IMR-90 (cell line): ENCODE measurements at places on chromosomes 16 and 17. TPM values are rescaled to one million over a fixed set of nuclear protein-coding genes. Genes with fewer than 3 reads are reported as not detected.

- no peak for DNase-seq
- no peaks in the 10 kb centered on the region for H3K27me3 ChIP-seq
- H3K4me1 ChIP-seq, result peaks cover 16% of the 10 kb centered on the region
- H3K27ac ChIP-seq, result no peak overlapping the region
- H3K36me3 ChIP-seq, result no peaks in the 10 kb centered on the region; the same call in 1 of the 2 replicates
These were observed 62.1 kb downstream of the TOM1L2 start for GRCh38 chr17:17910060-17910459.

DNA sequence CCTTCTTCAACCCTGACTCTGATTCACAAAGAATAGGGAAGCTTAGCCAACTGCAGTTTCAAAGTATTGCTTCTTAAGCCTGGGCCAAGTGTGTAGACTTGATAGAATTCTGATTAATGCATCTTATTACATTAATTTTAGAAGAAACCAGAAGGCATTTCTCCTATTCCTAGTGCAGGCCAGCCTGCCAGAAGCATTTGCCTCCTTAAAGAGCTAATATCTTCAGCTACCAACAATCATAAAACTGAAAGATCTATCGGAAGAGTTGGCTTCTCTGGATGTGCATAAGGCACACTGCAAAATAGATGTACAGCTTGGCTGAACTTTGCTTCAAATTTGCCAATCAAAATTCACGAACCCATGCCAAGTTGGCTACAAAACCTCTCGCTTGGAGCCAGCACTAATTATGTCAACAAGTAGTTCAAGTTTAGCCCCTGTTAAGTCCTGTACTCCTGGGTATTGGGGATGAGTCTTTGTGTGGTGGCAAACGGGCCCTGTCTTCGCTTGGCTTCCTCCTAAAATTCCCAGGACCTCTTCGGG lies 717.8 kb downstream of the WWOX start:
- no peaks in the 10 kb centered on the region for H3K4me1 ChIP-seq
- no peak overlapping the region for H3K27ac ChIP-seq
- H3K36me3 ChIP-seq, result no peaks in the 10 kb centered on the region
- no peak for DNase-seq
- no peaks in the 10 kb centered on the region for H3K27me3 ChIP-seq

DNA sequence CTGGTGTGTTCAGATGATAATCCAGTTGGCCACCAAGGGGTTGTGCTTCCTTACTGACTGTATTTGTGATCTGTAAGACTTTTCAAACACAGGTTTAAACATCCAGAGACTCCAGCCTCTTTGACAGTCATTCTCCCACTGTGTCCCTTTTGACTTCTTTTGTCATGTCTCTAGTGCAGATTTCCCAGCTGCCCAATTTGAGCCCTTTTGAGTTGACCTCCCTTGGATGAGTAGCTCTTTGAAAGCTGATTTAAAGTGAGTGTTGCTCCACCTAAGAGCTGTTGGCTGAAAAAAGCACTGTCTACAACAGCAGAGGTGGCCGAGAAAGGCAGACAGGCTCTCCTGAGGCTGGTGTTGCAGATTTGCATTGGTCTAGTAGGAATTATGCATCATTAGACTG lies 188.4 kb upstream of the TBX2 start:
- no peak overlapping the region for H3K4me3 ChIP-seq
- H3K4me1 ChIP-seq, result peaks cover 8% of the 10 kb centered on the region
- no peak overlapping the region for H3K27ac ChIP-seq
- H3K27me3 ChIP-seq, result no peaks in the 10 kb centered on the region
- no peaks in the 10 kb centered on the region for H3K36me3 ChIP-seq

GRCh38 chr16:72188541-72188940 lies 16.6 kb upstream of the PMFBP1 start:
- no peaks in the 10 kb centered on the region for H3K4me1 ChIP-seq
- no peaks in the 10 kb centered on the region for H3K27me3 ChIP-seq
- no peak overlapping the region for H3K27ac ChIP-seq
- no peak overlapping the region for H3K4me3 ChIP-seq
- DNase-seq, result no peak

DNA sequence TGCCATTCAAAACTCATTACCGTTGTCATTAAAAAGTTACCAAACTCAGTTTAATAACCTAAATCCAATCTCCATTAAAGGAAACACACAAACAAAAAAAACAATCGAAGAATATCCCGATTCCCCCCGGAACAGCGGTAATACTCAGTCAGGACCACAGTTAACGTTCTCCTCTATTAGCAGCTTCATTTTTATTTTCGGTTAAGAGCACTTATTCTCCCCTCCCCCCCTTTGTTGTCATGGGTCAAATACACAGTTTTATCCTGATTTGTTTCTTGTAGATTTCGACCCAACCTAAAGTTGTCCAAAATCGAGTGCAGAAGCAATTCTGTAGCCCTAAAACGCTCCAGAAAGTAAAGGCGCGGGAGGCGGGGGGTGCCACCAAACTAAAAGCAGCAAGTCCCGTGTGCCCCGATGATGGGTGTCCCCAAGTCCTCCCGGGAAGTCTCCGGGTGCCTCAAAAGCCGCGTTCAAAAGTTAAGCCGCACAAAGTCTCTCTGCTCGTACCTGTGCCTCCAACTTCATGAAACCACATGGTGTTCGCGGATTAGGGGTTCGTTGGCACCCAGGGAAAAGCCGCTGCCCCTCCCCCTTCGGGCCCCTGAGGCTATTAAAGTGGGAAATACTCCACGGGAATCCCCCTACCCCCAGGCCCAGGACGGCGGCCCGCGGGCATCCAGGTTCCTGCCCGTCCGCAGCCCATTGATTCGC lies 996 bp downstream of the SUMO2 start:
- no peaks in the 10 kb centered on the region for H3K4me1 ChIP-seq
- H3K4me3 ChIP-seq, result peak overlapping the region; percentile 98
- DNase-seq, result no peak
- H3K27me3 ChIP-seq, result no peaks in the 10 kb centered on the region
- H3K27ac ChIP-seq, result peak overlapping the region; percentile 83

DNA sequence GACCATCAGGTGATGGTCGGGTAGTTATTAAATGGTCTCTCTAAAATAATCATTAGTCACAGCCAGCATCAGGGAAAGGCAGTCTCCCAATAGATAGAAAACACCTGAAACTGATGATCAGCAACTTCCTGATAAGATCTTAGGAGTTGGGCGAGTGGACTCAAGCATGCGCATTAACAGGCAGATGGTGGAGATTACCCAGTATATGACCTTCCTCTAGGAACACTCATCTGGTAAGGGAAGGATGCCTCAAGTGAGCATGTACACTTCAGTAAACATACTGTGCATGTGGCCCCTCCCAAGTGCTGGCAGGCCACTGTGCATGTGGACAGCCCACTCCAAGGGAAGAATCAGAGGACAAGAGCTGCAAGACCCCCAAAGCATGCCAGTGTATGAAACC lies 105.9 kb downstream of the ABCC12 start:
- no peak overlapping the region for H3K4me3 ChIP-seq
- no peak for DNase-seq
- no peak overlapping the region for H3K27ac ChIP-seq
- H3K4me1 ChIP-seq, result peaks cover 6% of the 10 kb centered on the region

DNA sequence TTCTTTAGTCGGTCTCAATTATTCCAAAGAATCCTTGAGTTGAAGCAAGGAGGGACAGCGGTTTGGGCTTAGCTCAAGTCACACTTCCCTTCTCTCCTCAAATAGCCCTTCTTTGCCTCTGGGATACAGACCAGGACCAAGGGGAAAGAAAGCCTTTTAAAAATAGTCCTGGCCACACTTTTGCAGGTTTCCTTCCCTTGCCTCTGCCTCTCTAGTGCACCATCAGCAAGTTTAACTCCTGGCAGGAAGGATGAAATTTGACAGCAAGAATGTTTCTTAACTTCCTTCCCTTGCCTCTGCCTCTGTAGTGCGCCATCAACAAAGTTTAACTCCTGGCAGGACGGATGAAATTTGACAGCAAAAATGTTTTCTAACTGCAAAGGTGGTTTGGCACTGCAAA lies 7.2 kb upstream of the G6PC1 start:
- no peak overlapping the region for H3K27ac ChIP-seq
- DNase-seq, result no peak
- H3K4me3 ChIP-seq, result no peak overlapping the region
- no peaks in the 10 kb centered on the region for H3K36me3 ChIP-seq

- H3K27ac ChIP-seq, result peak overlapping the region; percentile 76
- H3K27me3 ChIP-seq, result no peaks in the 10 kb centered on the region
- peak overlapping the region; percentile 77 for H3K4me3 ChIP-seq
These were observed 448 bp downstream of the STAT5B start for GRCh38 chr17:42275527-42276358.

DNA sequence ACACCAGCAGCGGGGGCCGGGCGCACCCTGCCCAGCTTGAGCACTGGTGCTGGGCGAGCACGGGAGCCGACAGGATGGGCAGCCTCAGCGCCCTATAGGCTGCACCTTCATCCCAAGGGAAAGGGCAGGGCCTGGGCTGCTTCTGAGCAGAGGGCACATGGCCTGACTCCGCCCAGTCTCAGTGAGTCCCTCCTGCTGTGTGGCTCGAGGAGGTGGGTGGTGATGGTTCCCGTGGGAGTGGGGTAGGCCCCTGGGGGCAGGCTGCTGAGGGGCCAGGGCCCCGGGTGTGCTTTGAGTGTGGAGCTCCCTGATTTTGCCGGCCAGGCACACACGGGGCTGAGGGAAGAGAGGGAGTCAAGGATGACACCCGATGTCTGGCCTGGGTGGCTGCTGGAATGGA lies 37.9 kb downstream of the TSC2 start:
- H3K27ac ChIP-seq, result no peak overlapping the region
- no peak for DNase-seq
- no peaks in the 10 kb centered on the region for H3K27me3 ChIP-seq
- H3K4me3 ChIP-seq, result no peak overlapping the region

DNA sequence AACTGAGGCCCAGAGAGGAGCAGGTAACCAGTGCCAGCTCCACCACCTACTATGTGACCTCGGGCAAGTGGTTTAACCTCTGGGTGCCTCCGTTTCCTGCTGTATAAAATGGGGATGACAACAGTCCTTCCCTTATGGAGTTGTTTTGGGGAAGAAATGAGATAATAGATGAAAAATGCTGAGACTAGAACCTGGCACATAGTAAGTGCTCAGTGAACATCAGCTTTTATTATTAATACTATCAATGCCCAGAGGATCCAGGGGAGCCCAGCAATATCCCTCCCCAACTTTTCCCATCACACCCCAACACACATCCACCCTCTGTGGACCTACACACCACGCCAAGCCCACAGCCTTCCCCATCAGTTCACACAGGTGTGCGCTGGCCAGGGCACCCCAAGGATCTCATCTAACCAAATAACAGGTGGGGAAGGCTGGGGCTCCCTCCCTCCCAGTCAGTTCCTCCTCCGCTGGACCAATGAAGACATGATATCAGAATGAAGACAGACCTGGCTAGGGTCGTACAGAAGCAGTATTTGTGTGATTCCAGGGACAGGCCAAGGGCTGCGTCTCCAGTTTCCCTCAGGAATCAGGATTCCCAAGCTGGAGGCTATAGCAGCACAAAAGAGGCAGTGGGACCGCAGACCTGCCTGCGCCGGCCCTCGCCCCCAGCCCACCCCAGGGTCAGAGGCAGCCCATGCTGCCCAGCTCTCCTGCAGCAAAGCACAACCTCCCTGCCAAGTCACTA lies 1.8 kb downstream of the ATP2A3 start:
- no peak overlapping the region for H3K27ac ChIP-seq
- no peaks in the 10 kb centered on the region for H3K36me3 ChIP-seq
- H3K4me1 ChIP-seq, result peaks cover 19% of the 10 kb centered on the region
- H3K4me3 ChIP-seq, result no peak overlapping the region
- peaks cover 41% of the 10 kb centered on the region for H3K27me3 ChIP-seq

DNA sequence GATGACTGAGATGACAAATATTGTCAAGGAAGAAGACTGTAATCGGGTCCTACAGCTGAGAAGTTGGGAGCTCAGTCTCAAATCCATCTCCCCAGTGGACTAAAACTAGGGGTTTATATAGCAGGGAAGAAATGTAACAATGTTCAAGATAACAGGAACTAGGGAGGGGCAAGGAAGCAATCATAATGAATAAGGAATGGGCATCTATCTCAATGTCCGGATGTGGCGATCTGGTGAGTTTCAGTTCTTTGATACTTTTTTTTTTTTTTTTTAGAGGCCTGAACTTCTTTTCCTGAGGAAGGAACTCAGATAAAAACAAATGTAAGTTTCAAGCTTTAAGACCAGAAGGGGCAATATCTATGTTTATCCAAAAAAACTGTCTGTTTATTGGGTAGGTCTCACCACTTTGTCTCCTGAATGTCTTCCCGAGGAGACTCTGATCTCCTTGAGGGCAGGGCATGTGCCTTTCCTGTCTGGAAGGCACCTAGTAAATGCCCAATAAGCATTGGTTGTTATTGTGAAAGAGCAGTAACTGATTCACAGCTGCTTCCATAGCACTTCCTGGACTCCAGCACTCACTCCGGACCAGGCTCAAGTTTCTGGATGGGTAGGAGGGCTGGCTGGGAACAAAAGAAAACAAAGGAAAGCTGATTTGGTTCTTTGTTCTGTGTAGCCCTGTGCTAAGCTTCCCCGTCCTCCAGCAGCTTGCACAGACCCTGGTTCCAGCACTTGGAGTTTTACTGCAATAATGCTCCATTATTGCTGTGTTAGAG lies 51.9 kb downstream of the MEOX1 start:
- peaks cover 4% of the 10 kb centered on the region; the same call in 1 of the 2 replicates for H3K27me3 ChIP-seq
- no peaks in the 10 kb centered on the region for H3K36me3 ChIP-seq
- peaks cover 3% of the 10 kb centered on the region for H3K4me1 ChIP-seq
- H3K4me3 ChIP-seq, result no peak overlapping the region
- no peak overlapping the region for H3K27ac ChIP-seq

GRCh38 chr17:82384051-82384729 lies 12.6 kb downstream of the UTS2R start:
- no peaks in the 10 kb centered on the region for H3K36me3 ChIP-seq
- H3K4me3 ChIP-seq, result no peak overlapping the region
- H3K4me1 ChIP-seq, result peaks cover 4% of the 10 kb centered on the region
- H3K27ac ChIP-seq, result no peak overlapping the region
- DNase-seq, result no peak

DNA sequence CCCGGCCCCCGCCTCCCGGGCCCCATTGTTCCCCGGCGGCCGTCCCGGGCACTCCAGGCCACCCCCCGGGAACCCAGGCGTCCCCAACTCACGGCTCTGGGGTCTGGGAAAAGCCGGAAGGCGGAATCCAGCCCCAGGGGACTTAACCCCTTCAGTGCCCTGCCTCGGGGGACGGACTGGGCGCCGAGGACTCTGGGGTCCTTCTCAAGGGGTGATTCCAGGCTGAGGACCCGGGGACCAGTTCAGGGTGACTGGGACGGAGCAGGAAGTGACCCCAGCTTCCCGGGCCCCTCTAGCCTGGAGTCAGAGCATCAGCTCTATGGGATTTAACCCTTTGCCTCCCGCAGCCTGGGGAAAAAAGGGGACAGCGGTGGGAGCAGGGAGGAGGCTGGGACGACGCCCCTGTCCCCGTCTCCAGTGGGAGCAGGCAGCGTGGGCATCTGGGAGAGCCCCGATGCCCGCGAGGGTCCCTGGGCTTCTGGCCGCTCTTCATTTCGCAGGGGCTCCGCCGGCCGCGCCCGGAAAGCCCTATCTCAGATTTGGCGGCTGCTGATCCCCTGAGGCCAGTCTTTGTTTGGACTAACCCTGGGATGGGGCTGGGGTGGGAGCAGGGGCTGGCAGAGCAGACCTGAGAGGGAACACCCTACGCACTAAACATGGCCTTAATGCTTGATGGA lies at the start of gene ZNF629:
TSS of gene ZNF629 (minus strand) at position 270 of the 677 bp plus-strand sequence. CDS start 2,723 bp downstream, outside the sequence.
- peaks cover 4% of the 10 kb centered on the region for H3K4me1 ChIP-seq
- DNase-seq, result peak; percentile 57
- H3K4me3 ChIP-seq, result peak within 1 kb of the TSS; percentile 96
- peak within 1 kb of the TSS; percentile 96 for H3K27ac ChIP-seq
- peaks cover 23% of the 10 kb centered on the region for H3K36me3 ChIP-seq
- H3K27me3 ChIP-seq, result 0 out of 2 replicates have a peak, but pooled peaks cover 2% of the 10 kb centered on the region

NAGS gene
- total RNA-seq, result 0.28 and 0.54 TPM in 2 replicates

PPY gene
- total RNA-seq, result not detected in 2 replicates

IGSF6 gene
- total RNA-seq, result not detected in 2 replicates

DHRS7C gene
- not detected in 2 replicates for total RNA-seq

TRPV3 gene
- under 0.01 and 0.18 TPM in 2 replicates for total RNA-seq

FOXN1 gene
- total RNA-seq, result not detected in 2 replicates
